DMS 273 treated with DMSO at 0.1 percent for 48 hours (cell line): ENCODE measurements at places on chromosomes 2 and 18.

- DNase-seq, result no peak
These were observed 49.4 kb downstream of the LONRF2 start for GRCh38 chr2:100272841-100273329.

DNA sequence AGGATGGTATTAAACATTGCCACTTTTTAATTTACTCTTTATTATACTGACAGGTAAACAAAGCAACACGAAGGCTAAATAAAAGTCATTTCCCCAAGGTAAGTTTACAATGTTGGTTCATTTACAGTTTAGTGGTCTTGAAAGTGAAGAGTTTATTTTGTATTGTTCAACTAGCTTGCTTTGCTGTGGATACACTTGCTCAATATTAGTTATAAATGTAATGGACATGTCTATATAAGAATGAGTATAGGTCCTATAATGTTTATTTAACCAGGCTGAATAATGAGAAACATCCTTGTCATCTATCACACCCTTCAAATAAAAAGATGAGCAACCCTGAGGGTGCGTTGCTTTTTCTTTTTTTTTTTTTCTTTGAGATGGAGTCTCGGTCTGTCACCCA lies 1129.4 kb downstream of the TSN start:
- DNase-seq, result no peak

DNA sequence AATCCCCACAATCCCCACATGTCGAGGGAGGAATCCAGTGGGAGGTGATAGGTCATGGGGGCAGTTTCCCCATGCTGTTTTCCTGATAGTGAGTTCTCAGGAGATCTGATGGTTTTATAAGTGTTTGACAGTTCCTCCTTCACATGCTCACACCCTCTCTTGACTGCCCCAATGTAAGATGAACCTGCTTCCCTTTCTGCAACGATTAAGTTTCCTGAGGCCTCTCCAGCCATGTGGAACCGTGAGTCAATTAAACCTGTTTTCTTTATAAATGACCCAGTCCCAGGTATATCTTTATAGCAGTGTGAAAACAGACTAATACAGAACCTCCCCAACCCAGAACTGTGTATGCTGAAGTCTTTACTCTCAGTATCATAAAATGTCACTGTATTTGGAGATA lies 289.5 kb upstream of the MMADHC start:
- no peak for DNase-seq

DNA sequence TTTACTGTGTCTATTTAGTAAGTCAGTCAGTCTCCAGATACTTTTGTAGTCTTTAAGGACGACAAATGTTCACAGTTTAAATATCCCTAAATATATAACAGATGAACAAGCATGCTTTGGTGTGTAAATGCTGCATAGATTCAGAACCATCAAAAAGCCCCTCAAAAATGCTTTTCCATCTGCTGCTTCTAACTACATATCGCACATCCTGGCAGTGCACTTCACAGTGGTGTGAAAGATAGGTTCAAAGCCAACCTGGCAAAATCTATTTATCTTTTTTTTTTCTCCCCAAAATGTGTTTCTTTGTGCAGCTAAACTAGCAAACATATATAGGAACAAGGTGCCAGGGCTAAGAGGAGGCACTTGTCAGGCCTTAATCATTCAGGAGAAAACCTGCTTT lies 753.8 kb downstream of the PLCL1 start:
- DNase-seq, result no peak

DNA sequence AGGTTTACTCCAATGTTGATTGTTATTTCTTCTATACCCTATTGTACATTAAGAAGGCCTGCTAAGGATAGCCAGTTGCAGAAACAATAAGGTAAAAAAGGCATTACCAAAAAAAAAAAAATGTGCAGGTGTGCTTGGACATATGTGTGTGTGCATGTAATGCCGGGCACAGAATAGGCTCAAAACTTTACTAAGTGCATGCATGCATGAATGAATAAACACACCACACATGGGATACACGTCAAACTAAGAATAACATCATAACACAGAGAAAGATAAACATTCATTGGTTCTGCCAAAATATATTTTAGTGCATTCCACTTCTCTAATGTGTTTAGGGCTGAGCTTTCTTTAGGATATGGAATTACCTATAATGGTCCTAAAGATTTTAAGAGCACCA lies 298.2 kb downstream of the TCF4 start:
- DNase-seq, result no peak

DNA sequence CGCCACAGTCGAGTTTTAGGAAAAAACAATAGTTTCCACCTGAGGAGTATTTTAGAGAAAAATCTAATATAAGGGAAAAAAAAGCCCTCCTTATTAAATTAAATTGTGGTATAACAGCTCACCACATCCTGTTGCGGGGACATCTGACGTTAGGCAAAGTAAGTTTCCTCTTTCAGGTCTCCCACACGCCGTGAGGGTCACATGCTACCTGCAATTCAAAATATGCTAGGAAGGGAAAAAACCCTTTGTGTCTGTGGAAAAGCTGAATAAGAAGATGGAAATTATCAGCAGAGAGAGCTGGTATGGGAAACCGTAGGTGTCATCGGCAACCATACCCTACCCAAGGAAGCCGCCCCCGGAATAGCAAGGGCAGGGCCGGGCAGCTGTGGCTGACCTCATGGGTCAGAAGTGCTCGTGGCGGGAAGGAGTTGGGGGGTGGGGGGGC lies 128.0 kb downstream of the NFATC1 start:
- DNase-seq, result no peak

DNA sequence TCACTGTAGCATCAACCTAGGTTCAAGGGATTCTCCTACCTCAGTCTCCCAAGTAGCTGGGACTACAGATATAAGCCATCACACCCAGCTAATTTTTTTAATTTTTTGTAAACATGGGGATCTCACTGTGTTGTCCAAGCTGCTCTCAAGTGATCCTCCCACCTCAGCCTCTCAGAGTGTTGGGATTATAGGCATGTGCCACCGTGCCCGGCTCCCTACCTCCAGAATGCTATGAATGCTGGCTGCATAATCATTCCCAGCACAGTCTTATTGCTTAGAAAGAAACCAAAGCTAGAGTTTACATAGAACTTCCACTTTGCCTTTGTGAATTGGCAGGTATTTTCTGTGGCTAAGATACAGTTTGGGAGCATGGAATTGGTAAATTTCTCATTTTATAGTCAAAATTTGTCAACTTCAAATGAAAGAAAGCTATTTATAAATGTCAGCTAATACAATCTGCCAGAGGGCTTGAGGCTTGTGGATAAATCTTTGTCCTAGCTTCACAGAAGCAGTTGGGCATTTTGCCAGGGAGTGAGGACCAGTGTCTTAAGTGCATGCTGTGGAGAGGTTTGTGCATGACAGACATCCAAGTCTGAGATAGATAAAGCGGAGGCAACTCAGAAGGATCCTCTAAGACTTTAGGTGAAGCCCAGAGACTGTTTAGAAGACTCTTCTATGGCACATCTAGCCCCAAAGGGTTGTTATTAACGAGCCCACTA lies 175.4 kb downstream of the ANTXR1 start:
- DNase-seq, result no peak

DNA sequence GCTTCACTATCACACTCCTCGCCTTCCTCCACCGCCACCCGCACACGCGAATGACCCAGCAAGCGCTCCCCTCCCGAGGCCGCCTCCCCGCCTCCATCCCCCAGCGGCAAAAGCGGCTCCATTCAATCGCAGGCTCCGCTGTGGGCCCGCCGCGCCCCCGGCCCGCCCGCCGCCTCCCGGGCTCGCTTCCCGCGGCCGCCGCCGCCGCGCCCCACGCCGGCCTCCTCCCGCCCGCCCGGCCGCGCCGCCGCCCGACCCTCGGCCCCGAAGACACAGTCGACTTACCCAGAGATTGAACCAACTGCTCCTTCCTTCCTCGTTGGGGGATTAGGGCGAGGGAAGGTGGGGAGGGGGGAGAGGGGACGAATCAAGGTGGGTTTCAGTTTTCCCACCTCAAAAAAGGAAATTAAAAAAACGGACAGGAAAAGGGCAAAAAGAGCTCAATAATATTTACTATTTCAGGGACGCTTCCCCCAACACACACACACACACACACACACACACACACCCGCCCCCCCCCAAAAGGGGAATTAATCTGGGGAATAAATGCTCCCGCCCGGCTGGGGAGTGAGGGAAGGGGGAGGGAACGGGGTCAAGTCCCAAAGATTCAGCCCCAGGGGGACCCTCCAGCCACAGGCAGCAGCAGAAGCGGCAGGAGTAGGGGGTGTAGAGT lies 743 bp downstream of the XPO1 start:
- DNase-seq, result no peak

DNA sequence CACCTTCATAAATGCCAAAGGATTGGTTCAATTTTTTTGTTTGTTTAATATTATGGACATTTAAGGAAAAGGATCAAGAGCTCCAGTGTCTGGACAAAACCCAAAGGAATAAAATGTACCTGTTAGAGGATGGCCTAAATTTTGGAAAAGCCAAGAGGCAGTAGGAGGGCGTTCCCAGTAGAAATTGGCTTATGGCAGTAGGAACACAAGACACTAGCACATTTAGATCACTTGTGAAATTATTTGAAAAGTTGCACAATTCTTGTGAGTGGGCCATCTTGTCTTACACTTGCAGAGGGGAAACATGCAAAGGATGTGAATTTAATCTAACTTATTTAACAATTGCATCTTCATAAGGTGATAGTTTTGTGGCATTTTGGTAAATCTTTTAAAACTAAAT lies 3.2 kb downstream of the BZW1 start:
- DNase-seq, result no peak

DNA sequence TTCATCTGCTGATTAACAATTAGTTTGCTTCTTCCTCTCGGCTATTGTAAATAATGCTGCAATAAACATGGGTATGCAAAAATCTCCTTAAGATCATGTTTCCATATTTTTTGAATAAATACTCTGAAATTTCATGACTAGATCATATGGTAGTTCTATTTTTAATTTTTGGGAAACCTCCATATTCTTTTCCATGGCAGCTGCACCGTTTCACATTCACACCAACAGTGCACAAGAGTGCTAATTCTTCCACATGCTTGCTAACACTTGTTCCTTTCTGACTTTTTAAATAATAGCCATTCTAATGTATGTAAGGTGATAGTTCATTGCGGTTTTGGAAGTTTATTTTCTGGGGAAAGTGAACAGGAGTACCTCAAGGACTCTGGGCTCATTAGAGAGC lies 52.6 kb upstream of the TACR1 start:
- DNase-seq, result no peak

- no peak for DNase-seq
These were observed 242.7 kb downstream of the ASXL3 start for GRCh38 chr18:33820517-33821371.

DNA sequence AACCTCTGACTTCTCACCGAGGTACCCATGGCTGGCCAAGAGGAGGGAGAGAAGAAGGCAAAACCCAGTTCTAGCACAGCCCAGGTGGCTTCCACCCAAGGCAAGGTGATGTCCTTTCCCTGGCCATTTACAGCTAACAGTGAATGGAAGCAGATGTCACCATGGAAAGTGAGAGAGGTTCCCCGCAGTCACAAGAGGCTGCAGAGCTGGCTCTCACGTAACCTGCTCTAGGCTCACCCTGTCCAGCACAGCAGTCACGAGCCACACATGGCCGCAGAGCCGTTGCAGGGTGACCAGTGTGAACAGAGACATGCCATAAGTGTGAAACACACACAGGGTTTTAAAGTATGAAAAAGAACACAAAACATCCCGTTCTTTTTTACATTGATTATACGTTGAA lies 169.4 kb downstream of the TNS1 start:
- no peak for DNase-seq

GRCh38 chr2:235979753-235980435 lies 188.3 kb downstream of the GBX2 start:
- DNase-seq, result no peak

DNA sequence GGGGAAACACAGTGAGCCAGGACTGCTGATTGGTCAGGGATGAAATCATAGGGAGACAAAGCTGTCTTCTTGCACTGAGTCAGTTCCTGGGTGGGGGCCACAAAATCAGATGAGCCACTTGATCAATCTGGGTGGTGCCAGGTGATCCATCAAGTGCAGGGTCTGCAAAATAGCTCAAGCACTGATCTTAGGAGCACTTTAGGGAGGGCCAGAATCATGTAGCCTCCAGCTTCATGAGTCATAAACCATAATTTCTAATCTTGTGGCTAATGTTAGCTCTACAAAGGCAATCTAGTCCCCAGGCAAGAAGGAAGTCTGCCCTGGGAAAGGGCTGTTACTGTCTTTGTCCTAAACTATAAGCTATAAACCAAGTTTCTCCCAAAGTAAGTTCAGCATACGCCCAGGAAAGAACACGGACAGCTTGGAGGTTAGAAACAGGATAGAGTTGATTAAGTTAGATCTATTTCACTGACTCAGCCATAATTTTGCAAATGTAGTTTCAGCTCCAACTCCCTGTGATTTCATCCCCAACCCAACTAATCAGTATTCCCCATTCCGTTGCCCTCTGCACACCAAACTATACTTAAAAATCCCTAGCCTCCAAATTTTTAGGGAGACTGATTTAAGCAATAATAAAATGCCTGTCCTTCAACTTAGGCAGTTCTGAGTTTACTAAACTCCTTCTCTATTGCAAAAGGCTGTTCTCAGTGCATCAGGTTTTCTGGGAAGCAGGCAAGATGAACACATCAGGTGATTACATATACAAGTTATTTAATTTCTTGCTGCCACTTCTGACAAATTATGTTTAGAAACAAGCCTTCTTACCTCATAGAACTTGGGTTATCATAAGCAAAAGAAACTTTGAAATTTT lies 226.9 kb upstream of the SPOPL start:
- no peak for DNase-seq

DNA sequence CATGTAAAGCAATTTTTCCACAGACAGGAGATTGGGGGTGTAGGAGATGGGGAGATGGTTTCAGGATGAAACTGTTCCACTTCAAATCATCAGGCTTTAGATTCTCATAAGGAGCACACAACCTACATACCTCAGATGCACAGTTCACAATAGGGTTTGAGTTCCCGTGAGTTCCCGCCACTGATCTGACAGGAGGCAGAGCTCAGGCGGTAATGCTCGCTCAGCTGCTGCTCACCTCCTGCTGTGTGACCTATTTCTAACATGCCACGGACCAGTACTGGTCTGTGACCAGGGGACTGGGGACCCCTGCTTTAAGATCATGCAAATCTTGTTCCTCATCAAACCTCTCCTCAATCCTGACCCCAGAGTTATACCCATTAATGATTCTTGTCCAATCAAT lies 70.1 kb downstream of the RPE start:
- DNase-seq, result no peak

GRCh38 chr2:60764736-60765534 lies 8.9 kb downstream of the PAPOLG start:
- no peak for DNase-seq

- DNase-seq, result no peak
These were observed 110.7 kb upstream of the ZEB2 start for GRCh38 chr2:144630459-144631215.

DNA sequence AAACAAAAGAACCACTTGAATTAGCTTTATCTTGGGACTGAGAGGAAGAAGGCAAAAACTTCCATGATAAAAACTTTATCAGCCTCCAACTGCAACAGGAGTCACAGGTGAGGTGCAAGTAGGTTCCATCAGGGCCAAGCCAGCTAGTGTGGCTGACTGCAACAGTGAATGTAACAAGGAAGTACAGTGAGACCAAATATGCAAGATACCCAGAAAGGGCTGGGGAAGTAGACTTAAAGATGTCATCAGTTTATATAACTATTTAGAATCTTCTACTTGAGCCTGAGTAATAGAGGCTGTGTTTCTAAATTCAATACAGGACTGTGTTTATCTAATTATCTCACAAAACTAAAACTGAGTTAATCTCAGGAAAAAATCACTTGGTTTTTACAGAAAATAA lies 14.8 kb downstream of the PLEKHM3 start:
- DNase-seq, result no peak

GRCh38 chr2:15845737-15846405 lies 94.5 kb upstream of the MYCN start:
- DNase-seq, result no peak
